ENCODE measurements at places on chromosomes 11 and 22.

DNA sequence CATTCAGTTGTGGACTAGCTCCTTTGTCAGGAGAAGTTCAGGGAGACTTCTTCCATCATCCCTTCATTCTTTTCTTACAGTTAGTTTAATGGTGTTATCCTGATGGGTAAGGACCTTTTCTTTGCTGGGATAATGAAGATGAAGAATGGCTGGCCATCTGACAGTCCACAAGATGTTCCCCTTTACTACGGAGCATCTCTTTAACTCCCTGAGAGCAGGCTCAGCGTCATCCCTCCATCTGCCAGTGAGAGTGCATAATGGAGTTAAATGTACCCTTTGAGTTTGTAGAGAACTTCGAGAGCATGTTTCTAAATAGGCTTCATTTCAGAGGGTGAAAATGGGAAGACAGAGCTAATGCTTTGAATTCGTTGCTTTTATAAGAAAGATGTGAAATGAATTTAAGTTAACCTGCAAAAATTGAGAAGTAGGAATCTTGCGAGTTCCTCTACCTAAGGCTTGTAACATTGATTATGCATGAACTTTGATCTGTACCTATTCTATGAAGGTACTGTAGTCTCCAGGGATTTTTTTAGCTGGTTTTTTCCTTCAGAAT, 1.7 kb downstream of the EP300 start:
- peak; percentile 25 for DNase-seq

GRCh38 chr22:44599084-44599483, 101.1 kb upstream of the RTL6 start:
- DNase-seq: no peak

DNA sequence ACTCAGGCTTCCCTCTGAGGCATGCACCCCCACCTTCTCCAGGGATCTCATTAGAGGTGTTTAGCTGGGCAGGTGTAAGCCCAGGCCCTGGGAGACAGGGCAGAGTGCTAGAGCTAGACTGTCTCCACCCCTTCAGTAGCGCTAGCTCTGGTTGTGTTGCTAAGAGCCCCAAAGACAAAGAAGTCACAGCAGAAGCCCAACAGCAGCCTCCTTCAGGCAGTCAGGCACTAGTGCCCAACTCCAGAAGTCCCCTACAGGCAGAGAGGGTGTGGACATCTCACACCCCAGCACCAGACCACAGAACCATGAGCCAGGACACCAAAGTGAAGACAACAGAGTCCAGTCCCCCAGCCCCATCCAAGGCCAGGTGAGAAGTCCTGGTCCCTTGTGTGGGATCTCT, at the start of gene CNGA4:
Gene CNGA4 (plus strand): TSS at position 188 of the 400 bp plus-strand sequence. CDS start 118 bp downstream, at position 306.
- DNase-seq: no peak

DNA sequence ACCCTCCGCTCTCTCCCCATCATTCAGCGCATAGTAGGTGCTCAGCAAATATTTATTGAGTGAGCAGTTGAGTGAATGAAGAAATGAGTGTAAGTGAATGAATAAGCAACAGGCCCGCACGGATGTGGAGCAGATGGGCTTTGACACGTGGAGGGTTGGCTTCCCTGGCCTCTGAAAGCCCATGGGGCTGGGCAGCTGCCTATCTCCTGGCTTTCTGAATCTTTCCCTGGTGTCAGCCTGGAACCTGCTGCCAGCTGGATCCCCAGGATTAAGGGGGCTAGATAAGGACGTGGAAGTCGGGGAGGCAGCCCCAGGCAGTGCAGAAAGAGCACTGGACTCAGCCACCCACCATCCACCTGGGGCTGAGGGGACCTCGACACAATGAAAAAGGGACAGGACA, 12.6 kb downstream of the IL2RB start:
- DNase-seq: no peak

DNA sequence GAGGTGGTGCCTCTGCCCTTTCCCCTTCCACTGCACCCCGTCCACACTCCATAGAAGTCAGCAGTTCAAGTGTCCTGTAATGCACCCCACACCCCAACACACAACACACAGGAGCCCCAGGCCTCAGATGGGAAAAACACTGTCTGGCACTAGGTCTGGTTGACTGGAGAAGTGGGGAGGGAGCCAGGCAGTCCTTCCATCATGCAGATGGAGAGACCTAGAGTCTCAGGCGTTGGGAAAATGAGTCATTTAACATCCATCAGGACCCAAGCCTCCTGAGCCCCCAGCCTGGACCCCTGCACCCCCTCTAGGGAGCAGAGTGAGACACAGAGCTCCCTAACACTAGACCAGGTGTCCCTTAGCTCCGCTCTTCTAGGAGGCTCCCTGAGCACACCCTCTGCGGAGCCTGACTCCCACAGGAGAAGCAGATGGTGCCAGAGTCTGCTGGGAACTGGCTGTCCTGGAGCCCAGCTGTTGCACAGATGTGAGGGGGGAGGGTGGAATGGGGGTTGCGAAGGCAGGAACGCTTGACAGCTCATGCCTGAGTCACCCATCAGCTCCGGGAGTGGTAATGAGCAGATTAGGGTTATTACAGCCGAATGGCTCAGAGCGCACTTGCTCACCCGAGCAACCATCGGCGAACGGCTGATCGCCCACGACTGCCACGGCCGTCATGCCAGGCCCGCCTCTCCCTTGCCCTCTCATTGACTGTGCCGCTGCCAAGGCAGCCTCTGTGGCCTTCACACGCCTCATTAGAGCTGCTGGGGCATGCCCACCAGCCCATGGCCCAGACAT, 22.1 kb upstream of the SYT7 start:
- DNase-seq: no peak

GRCh38 chr11:128479144-128479543, 108.2 kb downstream of the ETS1 start:
- DNase-seq: no peak

- no peak for DNase-seq
Measured at GRCh38 chr11:128480066-128480465, 107.3 kb downstream of the ETS1 start.

DNA sequence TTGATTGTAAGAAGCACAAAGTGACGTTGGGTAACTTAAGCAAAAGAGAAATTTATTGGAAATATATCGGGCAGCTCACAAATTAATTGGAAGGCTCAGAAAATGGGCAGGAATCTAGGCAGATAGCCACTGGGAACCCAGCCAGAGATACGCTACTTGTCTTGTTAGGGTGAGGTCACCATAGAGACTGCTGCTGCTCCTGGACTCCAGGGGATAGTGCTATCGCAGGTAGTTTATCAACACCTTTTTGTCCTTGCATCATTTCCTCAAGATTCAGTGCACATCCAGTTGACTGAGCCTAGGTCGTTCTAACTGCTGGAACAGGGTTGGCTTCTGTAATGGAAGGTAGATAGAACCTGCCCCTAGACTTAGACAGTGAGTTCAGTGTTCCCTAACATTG, 19.6 kb downstream of the AMOTL1 start:
- no peak for DNase-seq
